ENCODE measurements at places on chromosomes 7 and 10.

DNA sequence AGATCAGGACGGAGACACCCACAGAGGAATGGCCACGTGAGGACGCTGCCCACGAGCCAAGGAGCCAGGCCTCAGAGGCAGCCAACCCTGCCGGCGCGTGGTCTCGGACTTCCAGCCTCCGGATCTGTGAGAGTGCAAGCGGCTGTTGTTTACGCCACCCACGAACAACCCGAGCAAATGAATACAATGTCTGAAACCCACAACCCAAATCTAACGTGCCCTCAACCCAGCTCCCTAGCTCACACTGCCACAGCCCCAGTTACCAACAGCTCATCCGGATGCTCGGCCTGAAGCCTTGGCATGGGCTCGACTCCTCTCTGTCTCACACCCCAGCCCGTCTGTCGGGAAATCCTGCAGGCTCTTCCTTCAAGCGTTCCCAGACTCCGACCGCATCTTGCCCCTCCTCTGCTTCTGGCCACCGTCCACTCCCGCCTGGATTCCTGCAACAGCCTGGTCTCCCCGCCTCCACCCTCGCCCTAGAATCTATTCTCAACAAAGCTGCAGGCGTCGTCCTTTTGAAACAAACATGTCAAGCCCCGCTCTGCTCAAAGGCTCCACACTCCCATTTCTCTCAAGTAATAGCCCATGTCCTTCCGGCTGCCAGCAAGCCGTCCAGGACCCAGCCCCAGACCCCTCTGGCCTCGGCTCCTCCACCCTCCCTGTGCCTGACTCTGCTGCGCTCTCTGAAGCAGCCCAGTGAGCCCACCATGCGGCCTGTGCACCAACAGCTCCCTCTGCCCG lies 35.3 kb downstream of the STK32C start:
- DNase-seq: no peak

- DNase-seq: no peak
Observed at GRCh38 chr10:128049226-128050120, 76.8 kb downstream of the MKI67 start.

- DNase-seq: no peak
Observed at GRCh38 chr7:73738220-73738611, 386 bp downstream of the ABHD11 start.

- DNase-seq: no peak
Observed at GRCh38 chr10:75043256-75044131, 68.0 kb upstream of the SAMD8 start.

DNA sequence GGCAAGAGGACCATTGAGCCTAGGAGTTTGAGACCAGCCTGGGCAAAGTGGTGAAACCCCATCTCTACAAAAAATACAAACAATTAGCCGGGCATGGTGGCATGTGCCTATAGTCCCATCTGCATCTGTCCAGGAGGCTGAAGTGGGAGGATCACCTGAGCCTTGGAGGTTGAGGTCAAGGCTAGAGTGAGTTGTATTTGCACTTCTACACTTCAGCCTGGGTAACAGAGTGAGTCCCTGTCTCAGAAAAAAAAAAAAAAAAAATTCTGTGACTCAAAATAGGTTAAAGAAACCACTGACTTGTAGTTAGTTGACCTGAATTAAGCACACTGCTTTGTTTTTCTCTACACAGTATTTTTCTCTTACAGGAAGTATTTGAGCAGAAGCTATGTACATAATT lies 74.4 kb downstream of the METTL2B start:
- DNase-seq: no peak

All from cortex of kidney (tissue), 1 donor.